ENCODE measurements at places on chromosomes 2 and 18. TPM values are rescaled to one million over a fixed set of nuclear protein-coding genes. Genes with fewer than 3 reads are reported as not detected.

Gene CDCA7
- total RNA-seq, result 44.6 TPM

Gene CFC1
- 0.09 TPM for total RNA-seq

Gene QPCT
- total RNA-seq, result 21.3 TPM

Gene ADAM23
- total RNA-seq, result 9.3 TPM

Gene GLB1L
- 6.9 TPM for total RNA-seq

Gene IL18RAP
- total RNA-seq, result 0.07 TPM

Gene CHAC2
- total RNA-seq, result 11.3 TPM

Gene ANKRD30B
- total RNA-seq, result not detected

Gene PLA2R1
- 2.6 TPM for total RNA-seq

Gene COL4A3
- 1.3 TPM for total RNA-seq

Gene GKN2
- total RNA-seq, result 1.9 TPM

Gene PLEK
- not detected for total RNA-seq

Gene SLC4A5
- 0.47 TPM for total RNA-seq

Data from A549 treated with Hydrocortisone at 1 μM for 4 hours (cell line).